Cortex of kidney (tissue), 1 donor: ENCODE measurements at places on chromosomes 7 and 10.

GRCh38 chr7:36658335-36659171, 65.7 kb downstream of the AOAH start:
- DNase-seq, result no peak

DNA sequence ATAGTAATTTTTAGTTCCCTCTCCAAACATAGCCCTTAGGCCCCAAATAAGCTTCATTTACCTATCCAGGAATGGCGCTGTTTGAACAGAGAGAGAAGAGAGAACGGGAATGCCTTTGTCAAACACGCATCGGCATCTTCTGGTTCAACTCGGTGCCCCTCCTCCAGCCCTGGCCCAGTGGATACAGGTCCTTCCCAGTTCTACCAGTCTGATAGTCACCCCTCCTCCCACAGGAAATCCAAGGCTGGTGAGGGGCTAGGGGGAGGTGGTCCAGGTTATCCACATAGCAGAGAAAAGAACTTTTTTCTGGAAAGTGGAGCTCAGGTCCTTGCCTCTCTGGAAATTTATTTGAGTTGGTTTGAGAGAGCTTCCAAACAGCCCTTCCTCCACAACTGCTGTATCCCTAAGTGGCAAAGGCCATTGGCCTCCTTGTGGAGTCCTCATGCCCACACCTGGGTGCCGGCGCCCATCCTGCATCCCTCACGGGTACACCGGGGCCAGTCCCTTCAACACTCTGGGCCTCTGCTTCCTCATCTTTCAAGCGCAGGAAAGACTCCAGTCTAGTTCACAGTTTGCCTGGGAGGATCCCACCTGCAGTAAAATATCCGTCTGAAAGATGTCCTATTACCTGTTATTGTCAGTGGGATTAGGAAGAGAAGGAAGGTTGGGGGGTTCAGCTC, 287.4 kb downstream of the CELF2 start:
- DNase-seq, result no peak

GRCh38 chr7:132943645-132944044, 138.2 kb downstream of the CHCHD3 start:
- no peak for DNase-seq

GRCh38 chr10:97843281-97843671, 6.4 kb upstream of the GOLGA7B start:
- no peak for DNase-seq

GRCh38 chr7:150855046-150855445, 2.7 kb downstream of the AOC1 start:
- no peak for DNase-seq

- DNase-seq, result no peak
Observed at GRCh38 chr10:103445767-103446567, 6.2 kb downstream of the CALHM2 start.

DNA sequence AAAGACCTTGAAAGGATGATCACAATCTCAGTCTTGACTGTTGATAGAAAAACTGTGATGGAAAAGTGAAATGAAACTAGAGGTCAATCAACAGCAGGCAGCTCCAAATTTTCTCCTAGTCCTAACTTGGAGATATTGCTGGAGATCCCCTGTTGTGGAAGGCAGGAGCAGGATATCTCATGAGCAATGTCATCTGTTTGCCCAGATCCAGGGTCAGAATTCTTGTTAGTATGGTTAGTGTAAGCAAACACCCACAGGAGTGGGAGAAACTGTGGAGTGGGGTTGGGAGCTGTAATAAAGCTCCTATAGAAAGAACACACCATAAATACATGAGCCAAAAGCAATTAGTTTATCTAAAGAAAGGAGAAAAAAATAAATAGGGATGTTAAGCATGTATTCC, 169.0 kb downstream of the AKR1D1 start:
- no peak for DNase-seq

GRCh38 chr10:16581202-16581601, 59.5 kb upstream of the C1QL3 start:
- DNase-seq, result no peak

DNA sequence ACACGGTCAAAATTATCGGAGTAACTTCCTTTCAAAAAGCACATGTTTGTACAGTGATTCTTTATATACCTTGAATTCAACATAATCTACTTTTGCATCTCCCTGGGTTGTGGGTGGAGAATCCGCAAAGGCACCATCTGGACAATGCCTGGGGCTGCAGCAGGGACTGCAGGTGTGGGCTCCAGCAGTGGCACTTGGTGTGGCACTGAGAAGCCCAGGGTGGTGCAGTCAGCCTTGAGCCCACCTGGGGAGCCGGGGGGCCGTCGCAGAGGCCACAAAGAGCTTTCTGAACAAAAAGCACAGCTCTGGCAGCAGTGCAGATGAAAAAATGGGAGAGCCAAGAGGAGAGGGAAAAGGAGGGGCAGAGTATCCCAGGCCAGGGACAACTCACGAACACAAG, 22.2 kb downstream of the PARD3 start:
- no peak for DNase-seq

DNA sequence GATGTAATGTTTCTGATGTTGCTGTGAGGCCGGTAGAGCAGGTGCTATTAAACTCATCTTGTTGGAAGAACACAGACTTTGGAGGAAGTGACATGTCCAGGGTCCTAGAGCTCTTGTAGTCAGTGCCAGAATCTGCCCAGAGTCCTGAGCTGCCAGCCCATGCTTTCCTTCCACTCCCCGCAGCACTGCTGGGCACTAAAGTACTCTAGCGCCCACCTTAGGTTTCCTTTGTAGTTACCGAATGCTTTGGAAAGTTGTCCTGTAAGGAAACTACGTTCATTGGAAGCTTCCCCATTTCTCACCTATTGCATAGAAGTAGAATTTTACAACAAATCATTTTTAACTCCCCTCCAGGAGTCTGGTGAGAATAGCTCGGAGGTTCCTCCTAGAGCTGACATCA, 11.0 kb downstream of the ZNF862 start:
- no peak for DNase-seq

- DNase-seq, result no peak
Observed at GRCh38 chr10:43419997-43420368, 11.0 kb upstream of the HNRNPF start.

DNA sequence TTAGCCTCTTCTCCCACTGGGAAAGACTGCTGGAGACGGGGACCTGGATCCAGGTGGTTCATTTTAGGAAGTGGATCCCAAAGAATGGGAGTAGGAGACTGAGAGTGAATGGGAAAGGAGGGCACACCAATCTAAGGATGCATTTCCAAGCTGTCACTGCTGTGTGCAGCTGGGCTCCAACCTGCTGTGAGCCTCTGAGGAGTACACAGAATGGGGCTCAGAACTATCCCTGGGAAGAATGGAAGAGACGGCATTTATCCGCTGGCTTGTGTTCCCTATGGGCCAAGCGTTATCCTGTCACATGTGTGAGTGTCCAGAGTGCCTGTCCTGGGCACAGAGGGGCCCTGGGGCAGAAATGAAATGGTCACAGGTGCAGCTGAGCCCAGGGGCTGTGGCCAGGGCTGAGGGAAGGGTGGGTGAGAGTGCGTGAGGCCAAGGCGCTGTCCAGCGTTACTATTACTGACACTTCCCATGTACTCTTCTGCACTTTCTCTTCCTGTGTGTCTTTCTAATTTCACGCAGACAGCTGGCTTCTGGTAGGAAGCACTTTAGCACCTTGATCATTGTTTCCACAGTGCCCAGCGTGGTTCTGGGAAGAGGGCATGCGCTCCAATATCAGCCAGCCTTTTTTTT, 35.4 kb upstream of the PODXL start:
- DNase-seq, result no peak

GRCh38 chr10:6219494-6219836, 16.7 kb downstream of the PFKFB3 start:
- no peak for DNase-seq

DNA sequence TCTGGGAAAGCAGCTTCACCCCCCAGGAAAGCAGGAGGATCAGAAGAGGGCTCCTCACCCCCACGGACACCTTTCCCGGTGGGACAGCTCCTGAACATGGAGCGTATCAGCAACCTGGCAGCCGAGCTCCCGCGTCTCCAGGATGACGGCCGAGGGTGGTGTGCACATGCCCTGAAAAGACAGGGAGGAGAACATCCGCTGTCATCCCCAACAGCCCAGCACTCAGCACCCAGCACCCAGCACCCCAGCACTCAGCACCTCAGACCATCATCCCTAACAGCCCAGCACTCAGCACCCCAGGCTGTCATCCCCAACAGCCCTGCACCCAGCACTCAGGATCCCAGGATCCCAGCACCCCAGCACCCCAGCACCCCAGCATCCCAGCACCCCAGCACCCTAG, 3.9 kb upstream of the CFAP46 start:
- DNase-seq, result no peak

- DNase-seq, result no peak
Observed at GRCh38 chr7:141189231-141189630, 115.4 kb downstream of the TMEM178B start.

- DNase-seq, result no peak
Observed at GRCh38 chr7:118045629-118046028, 138.3 kb upstream of the LSM8 start.

DNA sequence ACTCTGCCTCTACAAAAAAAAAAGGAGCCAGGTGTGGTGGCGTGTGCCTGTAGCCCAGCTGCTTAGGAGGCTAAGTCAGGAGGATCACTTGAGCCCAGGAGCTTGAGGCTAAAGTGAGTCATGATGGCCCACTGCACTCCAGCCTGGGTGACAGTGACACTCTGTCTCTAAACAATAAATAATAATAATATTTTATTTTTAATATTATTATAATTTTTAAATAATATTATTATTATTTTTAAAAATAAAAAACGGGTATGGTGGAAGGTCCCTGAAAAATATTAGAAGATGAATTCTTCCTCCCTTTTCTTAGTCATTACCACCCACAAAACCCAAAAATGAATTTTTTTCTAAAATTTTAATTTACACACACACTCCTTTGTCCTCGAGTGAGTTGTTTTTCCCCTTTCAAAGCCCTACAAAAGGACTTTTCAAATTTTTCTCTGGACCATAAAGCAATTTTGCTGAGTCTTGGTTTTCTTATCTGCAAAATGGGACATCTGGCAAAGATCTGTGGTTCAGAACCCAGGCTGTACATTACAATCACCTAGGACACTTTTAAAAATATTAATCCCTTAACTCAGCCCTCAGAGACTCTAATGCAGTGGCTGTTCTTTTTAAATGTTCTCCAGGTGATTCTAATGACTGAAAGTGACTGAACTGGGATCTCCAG, 174.0 kb upstream of the NEBL start:
- DNase-seq, result no peak

- DNase-seq, result no peak
Observed at GRCh38 chr7:12539681-12540080, 30.8 kb upstream of the SCIN start.

GRCh38 chr7:92731335-92732063, 104.9 kb downstream of the CDK6 start:
- no peak for DNase-seq

DNA sequence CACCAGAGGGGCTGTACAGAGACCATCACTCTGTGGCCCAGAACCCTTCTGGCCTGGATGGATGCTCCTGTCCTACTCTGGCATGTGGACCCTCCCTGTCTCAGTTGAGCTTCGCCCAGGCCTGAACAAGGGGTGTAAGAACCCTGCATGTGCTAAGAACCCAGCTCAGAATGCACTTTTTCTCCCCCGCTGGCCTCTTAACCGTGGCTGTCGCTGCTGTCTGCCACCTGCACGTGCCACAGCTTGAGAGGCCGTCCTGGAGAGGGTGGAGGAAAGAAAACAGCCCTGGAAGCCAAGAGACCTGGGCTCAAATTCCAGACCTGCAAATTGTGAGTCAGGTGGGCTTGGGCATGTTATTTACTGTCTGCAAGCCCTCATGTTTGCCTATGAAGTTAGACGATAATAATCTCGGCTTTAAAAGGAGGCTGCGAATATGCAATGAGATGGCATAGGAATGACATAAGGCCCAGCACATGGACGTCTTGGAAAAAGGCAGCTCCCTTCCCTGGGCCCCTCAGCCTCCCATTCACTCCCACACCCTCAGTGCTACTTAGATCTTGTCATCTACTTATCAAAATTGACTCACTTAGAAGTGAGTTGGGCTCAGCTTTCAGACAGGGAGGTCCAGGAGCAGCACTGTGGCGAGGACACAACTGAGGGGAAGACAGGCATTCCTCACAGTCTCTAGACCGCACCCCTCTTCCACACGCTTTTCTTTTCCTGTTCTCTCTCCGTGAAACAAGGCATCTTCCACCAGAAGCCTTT, 31.4 kb downstream of the FIGNL1 start:
- no peak for DNase-seq

- DNase-seq, result no peak
Observed at GRCh38 chr10:100838986-100839385, 73.8 kb upstream of the SLF2 start.

- DNase-seq, result no peak
Observed at GRCh38 chr10:129912166-129912917, 51.7 kb downstream of the EBF3 start.

GRCh38 chr10:58888957-58889356, 287.5 kb upstream of the PHYHIPL start:
- no peak for DNase-seq

DNA sequence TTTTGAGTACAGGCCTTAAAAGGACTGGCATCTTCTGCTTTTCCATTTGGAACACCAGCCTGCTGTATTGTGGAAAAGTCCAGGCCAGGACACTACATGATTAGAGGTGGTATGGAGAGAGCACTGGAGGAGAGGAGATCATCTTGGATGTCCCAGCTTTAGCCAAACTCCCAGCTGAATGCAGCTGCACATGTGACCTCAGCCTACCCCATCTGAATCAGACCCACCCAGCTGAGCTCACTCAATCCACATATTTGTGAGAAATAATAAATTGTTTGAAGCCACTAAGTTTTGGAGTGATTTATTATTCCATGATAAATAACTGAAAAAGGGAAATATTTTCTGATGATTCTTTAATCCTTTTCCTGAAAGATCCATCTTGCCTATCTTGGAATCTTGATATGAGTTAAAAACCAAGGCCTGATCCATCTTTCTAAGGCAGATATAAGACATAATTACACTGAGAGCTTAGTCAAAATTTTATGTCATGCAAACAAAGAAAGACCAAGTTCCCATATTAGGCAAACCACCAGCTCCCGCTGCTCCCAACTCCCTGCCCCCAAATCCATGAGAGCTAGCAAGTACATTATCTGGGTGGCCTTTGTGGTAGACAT, 55.1 kb upstream of the TRIL start:
- no peak for DNase-seq

GRCh38 chr10:124068929-124069328, 24.5 kb downstream of the CHST15 start:
- no peak for DNase-seq

DNA sequence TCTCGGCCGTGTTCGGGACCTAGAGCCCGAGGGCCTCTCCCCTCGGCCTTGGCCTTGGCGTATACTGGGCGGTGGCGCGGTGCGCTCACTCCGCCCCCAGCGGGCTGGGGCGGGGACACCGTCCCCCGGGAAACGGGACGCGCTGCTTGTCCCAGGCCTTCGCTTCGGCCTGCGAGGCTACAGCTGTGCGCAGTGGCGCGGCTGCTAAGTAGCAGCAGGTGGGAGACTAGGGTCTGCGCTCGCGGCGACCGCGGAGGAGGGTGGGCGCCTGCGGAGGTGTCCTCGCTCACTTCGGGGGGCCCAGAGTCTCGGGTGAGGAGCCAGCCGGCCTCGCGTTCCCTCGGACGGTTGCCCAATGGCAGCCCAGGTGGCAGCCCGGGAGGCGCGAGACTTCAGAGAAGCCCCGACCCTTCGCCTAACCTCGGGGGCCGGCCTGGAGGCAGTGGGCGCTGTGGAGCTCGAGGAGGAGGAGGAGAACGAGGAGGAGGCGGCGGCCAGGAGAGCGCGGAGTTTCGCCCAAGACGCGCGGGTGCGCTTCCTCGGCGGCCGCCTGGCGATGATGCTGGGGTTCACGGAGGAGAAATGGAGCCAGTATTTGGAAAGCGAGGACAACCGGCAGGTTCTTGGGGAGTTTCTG, at the start of gene DNAH11:
TSS of gene DNAH11 (plus strand) at position 149 of the 637 bp plus-strand sequence. CDS start at position 356, 207 bp downstream.
- no peak for DNase-seq
